Endothelial cell of umbilical vein (primary cell): ENCODE measurements at places on chromosomes 6 and 20. TPM values are rescaled to one million over a fixed set of nuclear protein-coding genes. Genes with fewer than 3 reads are reported as not detected.

GRCh38 chr6:3490625-3490980 lies 33.8 kb upstream of the SLC22A23 start:
- H3K27ac ChIP-seq: no peak overlapping the region
- H3K4me1 ChIP-seq: no peaks in the 10 kb centered on the region
- no peak for DNase-seq
- H3K27me3 ChIP-seq: peaks cover 6% of the 10 kb centered on the region
- no peak overlapping the region for H3K4me3 ChIP-seq

- H3K27ac ChIP-seq: no peak overlapping the region
- no peaks in the 10 kb centered on the region for H3K27me3 ChIP-seq
- no peak for DNase-seq
- no peaks in the 10 kb centered on the region for H3K36me3 ChIP-seq
- H3K4me1 ChIP-seq: peaks cover 15% of the 10 kb centered on the region
Observed at GRCh38 chr20:57387463-57387862, 3.7 kb upstream of the RBM38 start.

DNA sequence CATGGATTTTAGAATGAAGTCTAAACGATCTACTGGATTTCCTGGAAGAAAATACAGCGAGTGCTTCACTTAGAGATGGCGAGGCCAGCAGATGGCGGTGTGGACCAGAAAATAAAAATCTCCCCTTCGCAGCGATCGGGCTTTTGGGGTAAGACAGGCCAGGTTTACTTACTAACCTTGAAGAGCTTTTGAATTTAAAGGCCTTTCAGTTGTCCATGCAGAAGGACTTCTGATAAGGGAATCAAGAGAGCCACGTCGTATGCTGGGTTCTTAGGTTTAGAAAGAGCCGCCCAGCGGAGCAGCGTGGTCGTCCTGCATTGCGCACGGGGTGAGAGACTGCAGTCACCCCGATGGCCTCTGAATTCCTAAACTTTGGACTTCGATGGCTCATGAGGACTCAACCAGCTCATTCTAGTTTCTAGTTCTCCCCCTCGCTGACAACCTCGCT lies 125.2 kb upstream of the RALGAPA2 start:
- H3K4me3 ChIP-seq: no peak overlapping the region
- no peaks in the 10 kb centered on the region for H3K4me1 ChIP-seq
- peak; percentile 59 for DNase-seq
- H3K27me3 ChIP-seq: peaks cover 3% of the 10 kb centered on the region
- H3K27ac ChIP-seq: no peak overlapping the region

DNA sequence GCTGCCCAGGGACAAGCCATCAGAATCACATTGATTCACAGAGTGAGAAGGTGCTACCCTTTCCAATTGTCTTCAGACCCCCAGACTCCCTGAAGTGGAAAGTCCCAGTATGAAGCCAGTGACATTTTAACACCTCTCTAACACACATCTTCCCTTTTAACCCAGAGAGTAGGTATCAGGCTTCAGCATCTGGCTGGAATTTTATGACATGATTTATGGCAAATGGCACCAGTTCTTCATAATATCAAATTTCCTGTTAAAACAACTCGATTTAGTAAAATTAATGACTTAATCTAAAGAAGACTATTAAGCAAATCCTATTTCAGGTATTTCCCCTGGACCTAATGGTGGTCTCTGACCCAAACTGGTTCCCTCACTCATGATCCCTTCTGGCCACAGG lies 25.0 kb downstream of the KCNB1 start:
- no peak for DNase-seq
- H3K36me3 ChIP-seq: no peaks in the 10 kb centered on the region
- H3K4me3 ChIP-seq: no peak overlapping the region
- no peaks in the 10 kb centered on the region for H3K4me1 ChIP-seq

GRCh38 chr6:43903739-43904290 lies 133.8 kb downstream of the VEGFA start:
- no peak overlapping the region for H3K27ac ChIP-seq
- no peak overlapping the region for H3K4me3 ChIP-seq
- DNase-seq: no peak
- H3K4me1 ChIP-seq: no peaks in the 10 kb centered on the region
- H3K36me3 ChIP-seq: no peaks in the 10 kb centered on the region

DNA sequence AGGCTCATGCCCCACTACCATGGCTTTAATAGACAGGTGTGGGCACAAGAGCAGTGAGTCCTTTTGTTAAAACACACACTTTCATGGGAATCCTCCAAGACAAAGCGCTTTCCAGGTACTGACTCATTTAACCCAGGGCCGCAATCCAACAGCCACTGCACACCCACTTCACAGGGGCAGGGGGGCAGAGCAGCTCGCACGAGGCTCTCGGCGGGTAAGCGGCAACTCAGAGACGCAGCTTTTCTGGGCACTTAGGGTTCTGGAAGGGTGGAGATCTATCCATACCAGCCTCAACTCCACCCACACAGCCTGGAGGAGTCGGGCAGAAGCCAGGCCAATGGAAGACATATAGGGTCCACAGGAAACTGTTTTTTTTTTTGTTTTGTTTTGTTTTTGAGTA lies 28.6 kb downstream of the PSMG4 start:
- no peak for DNase-seq
- peaks cover 13% of the 10 kb centered on the region for H3K4me1 ChIP-seq
- no peak overlapping the region for H3K4me3 ChIP-seq
- H3K27ac ChIP-seq: no peak overlapping the region
- H3K36me3 ChIP-seq: no peaks in the 10 kb centered on the region

GRCh38 chr6:117417851-117418250 lies 7.9 kb downstream of the ROS1 start:
- no peak for DNase-seq
- H3K27me3 ChIP-seq: peaks cover 7% of the 10 kb centered on the region

BNIP5 gene
- total RNA-seq: not detected in 2 replicates

- no peak for DNase-seq
- no peak overlapping the region for H3K4me3 ChIP-seq
- no peak overlapping the region for H3K27ac ChIP-seq
- no peaks in the 10 kb centered on the region for H3K27me3 ChIP-seq
Observed at GRCh38 chr20:32368925-32369324, 10.8 kb downstream of the ASXL1 start.

DNA sequence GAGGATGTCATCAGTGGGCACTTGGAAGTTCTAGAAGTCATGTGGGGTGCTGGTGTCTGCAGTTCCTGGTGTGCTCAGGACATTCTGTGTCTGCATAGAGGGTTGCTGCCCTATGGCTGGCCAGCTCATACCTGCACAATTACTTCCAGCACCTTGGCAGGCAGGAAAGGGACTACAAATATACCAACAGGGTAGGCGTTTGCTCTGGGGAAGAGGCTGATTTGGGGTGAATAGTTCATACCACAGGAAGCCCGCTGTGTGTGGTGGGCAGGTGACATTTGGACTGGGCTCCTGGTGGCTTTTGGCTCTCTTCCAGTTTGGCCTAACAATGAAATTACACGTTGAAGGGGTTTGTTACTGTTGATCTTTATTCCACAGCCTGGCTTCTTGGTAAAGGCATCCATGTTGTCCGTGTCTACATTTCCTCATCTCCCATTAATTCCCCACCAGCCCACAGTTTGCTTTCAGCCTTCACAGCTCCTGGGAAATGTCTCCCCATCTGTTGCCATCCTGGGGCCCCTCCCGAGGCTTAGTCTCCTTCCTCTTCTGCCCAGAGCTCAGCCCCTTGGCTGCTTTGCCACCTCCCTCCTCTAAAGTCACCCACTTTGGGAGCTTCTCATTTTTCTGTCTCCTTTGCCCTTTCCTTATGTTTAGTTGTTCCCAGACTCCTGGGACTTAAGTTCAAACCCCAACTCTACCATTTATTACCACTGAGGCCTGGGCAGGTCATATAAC lies 88.1 kb downstream of the RSPH3 start:
- no peak overlapping the region for H3K4me3 ChIP-seq
- no peak overlapping the region for H3K27ac ChIP-seq
- H3K4me1 ChIP-seq: no peaks in the 10 kb centered on the region
- H3K36me3 ChIP-seq: no peaks in the 10 kb centered on the region
- H3K27me3 ChIP-seq: no peaks in the 10 kb centered on the region
- DNase-seq: no peak

DUSP22 gene
- total RNA-seq: 32.6 and 33.9 TPM in 2 replicates
